Naive thymus-derived CD4-positive, alpha-beta T cell (primary cell): ENCODE measurements at places on chromosomes 7 and 10. TPM values are rescaled to one million over a fixed set of nuclear protein-coding genes. Genes with fewer than 3 reads are reported as not detected.
A peak's percentile ranks its signal among the peaks of the same experiment; 100 is the strongest.

GRCh38 chr7:23349484-23350157 lies 50.5 kb downstream of the MALSU1 start:
- no peak for DNase-seq

DNA sequence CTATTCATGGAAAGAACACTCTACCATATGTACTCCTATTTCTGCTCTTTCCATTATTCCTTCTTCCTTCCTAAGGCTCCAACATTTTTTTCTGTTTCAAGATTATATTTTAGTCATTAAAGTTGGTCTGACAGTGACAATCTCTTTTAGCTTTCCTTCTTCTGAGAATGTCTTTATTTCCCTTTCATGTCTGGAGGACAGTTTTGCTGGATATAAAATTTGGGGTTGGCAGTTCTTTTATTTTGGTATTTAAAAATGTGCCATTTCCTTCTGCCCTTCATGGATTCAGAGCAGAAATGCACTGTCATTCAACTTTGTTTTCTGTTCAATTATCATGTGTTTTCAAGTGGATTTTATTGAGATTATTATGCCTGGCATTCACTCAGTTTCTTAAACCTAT lies 53.1 kb downstream of the VSTM4 start:
- no peak for DNase-seq

The POMZP3 gene
- polyA plus RNA-seq: 2.2 TPM

The DYNC1I1 gene
- not detected for polyA plus RNA-seq

- no peak for DNase-seq
Measured at GRCh38 chr10:110619514-110620397, 24.4 kb upstream of the RBM20 start.

- DNase-seq: no peak
Measured at GRCh38 chr7:156240532-156240931, 400.0 kb upstream of the RNF32 start.

DNA sequence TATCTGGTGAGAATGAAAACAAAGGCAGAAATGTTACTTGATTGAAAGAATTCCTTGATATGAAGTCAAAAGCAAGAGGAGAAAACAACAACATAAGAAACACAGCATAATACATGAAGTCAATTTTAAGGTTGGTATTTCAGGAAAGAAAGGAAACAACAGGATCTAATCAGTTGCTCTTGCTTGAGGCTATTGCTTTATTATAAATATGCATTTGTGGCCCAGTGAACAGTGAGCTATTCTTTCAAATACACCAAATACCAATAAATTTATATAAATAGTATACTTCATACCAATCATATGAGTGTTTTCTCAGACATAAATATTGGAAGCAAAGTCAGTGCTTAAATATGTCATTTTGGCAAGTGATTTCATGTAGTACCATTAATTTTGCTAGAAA lies 806.6 kb downstream of the NXPH1 start:
- no peak for DNase-seq

DNA sequence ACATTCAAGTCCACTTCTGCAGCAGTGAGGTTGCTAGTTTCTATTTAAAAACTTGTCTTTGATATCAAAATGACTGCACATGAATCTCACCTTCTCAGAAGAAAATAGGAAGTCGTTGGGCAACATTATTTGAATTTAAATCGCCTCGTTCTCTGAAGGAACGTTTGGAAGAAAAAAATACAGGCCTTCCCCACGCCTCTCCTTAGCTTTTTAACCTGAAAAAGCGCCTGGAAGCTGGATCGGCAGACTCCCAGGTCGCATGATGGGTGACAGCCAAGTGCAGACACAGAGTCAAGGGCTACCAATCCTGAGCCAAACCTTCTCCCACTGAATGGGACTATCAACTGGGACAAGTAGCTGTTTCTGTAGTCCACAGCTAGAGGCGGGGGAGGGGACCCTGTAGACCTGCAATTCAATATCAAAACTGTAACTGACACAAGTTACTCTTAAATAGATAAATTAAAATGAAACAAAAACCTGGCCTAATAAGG lies 2.2 kb downstream of the FAM53B start:
- peak; percentile 31 for DNase-seq

The SLC39A12 gene
- not detected for polyA plus RNA-seq

DNA sequence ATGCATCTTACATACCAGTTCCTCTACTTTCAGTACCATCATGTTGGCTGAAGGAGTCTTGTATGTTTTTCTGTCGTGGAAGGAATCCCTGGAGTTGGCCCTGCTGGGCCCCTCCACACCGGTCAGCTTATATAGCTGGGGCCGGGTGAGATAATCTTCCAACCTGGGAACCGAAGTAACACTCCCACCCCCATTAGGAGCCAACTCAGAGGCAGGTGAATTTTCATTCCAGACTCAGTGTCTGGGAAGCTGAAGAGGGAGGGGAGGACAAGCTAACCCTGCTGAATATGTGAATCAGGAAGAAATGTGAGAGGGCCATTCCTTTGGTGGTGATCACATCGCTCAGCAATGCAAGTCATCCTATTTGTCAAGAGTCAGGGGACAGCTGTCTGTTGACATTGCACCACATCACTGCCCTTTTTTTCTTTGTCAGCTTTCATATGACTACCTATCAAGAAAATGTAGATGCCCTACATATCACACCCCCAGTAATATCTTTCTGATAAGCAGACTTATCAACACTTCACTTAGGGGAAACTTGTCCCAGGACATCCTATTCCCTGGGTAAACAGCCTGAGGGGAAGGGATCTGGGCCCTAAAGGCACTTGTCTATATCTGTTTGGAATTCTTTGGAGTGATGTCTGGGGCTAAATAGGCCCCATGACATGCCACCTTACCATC lies at the start of gene ANKRD1:
Gene ANKRD1, minus strand, starts transcription at position 102 of the 681 bp plus-strand sequence. Its CDS starts 60 bp downstream, at position 42.
- no peak for DNase-seq

GRCh38 chr7:33882040-33882837 lies 23.1 kb upstream of the BMPER start:
- DNase-seq: no peak

The HTR5A gene
- not detected for polyA plus RNA-seq

DNA sequence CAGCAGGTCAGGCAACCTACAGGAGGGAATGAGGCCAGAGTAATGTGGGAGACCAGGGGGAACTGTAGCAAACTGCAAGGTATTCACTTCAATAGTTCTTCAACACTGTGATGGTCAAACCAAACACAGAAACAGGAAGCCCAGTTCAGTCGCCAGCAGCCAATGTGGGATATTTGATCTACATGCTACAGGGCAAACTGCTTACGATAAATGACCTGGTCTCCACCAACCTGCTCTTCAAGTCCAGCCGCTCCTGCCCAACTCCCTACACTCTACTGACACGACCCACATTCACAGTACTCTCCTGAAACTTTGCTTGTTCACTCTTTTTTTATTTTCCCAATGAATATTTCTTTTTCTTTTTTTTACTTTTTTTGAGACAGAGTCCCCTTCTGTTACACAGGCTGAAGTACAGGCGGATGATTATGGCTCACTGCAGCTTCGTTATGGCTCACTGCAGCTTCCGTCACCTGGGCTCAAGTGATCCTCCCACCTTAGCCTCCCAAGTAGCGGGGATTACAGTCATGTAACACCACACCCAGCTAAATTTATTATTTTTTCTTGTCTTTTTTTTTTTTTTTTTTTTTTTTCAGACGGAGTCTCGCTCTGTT lies 42.1 kb downstream of the MDH2 start:
- DNase-seq: no peak

The FAM25A gene
- polyA plus RNA-seq: not detected

The TAS2R38 gene
- polyA plus RNA-seq: not detected

The MRLN gene
- not detected for polyA plus RNA-seq

GRCh38 chr10:71246591-71247413 lies 34.4 kb downstream of the UNC5B start:
- no peak for DNase-seq

The CNPY1 gene
- polyA plus RNA-seq: not detected

The LRRC27 gene
- polyA plus RNA-seq: 4.9 TPM
